ELR (cell line): ENCODE measurements at places on chromosomes 13 and 19.
A peak's percentile ranks its signal among the peaks of the same experiment; 100 is the strongest.

GRCh38 chr13:73038064-73038463, 20.7 kb upstream of the KLF5 start:
- DNase-seq, result no peak

DNA sequence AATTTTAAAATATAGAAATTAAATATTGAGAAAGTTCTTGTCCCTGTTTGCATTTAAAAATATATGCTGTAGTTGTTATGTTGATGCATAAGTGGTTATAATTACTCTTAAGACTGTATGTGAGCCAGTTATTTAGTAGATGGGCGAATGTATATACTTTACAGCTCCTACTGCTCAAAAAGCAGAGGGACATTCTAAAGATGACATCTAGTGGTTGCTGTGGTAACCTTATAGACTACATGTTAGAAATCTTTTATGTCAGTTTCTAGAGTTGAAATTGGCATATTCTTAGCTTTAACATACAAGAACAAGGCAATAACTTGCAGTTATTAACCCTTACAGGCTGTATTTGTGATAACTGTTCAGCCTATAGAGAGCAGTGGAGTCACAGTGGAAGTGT, 160.5 kb downstream of the OLFM4 start:
- no peak for DNase-seq

GRCh38 chr13:29550430-29550988, 45.0 kb downstream of the SLC7A1 start:
- no peak for DNase-seq

DNA sequence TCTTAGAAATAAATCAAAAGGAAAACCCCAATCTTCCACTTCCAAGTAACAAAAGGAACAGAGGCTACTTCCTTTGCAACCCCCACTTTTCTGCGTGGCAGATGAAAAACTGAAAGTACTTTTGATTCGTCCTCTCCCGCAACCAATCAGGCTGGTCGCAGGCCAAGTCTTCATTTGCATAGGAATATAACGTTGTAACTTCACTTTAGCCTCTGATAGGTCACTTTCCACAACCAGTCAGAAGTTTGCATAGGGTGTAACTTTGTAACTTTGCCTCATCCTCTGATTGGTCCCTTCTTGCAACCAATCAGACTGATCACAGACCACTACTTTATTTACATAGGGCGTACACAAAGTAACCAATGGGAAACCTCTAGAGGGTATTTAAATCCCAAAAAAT, 37.2 kb downstream of the TGDS start:
- DNase-seq, result no peak

- peak; percentile 76 for DNase-seq
Observed at GRCh38 chr13:49454388-49455006, 10.4 kb downstream of the SETDB2 start.

DNA sequence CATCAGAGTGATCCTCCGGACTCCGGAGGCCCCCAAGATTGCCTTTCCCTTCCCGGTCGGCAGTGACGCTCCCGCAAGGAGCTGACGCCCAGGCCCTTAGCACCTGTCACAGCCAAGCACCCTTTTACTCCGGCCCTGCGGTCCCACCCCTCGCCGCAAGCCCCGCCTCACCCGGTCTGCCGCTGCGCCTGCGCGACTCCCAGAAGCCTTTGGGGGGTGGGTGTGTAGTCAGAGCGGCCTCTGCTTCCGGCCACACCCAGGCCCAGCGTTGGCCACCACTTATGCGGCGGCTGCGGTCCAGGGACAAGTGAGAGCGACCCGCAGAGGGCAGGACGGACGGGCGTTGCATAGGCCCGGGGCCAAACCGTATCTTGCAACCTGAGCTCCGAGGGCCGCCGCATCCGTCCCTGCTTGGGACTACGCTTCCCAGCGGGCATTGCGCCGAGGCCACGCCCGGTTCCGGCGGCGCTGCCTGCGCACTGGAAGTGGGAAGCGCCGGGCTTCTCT, 441 bp upstream of the ZFP28 start:
- peak; percentile 89 for DNase-seq

DNA sequence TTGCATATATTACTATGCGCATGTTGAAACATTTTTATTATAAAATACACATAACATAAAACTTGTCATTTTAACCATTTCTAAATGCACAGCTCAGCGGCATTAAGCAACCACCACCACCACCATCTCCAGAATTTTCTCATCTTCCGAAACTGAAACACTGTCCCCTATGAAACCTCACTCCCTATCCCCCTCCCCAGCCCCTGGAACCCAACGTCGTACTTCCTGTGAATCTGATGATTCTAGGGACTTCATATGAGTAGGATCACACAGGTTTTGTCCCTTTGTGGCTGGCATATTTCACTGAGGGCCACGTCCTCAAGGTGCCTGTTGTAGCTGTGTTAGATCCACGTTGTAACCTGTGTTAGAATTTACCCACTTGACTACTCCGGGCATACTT, 716 bp upstream of the MAP2K2 start:
- DNase-seq, result no peak
